ENCODE measurements at places on chromosomes 16 and 17. TPM values are rescaled to one million over a fixed set of nuclear protein-coding genes. Genes with fewer than 3 reads are reported as not detected.

Gene GP1BA
- not detected for total RNA-seq

Gene RPS6KB1
- total RNA-seq = 33.5 TPM

Gene TP53TG3
- total RNA-seq = not detected

Gene CETP
- total RNA-seq = 14.9 TPM

Gene SYNRG
- 46.5 TPM for total RNA-seq

Gene NTN1
- 5.1 TPM for total RNA-seq

Gene CACNG5
- total RNA-seq = not detected

Gene SYNGR3
- total RNA-seq = not detected

Gene KRTAP3-1
- total RNA-seq = not detected

Gene KRTAP4-6
- not detected for total RNA-seq

Gene DPEP3
- total RNA-seq = 0.22 TPM

Gene NPIPA5
- total RNA-seq = 20.9 TPM

Gene CMTM1
- 2.2 TPM for total RNA-seq

Gene TEKT5
- total RNA-seq = not detected
